ENCODE measurements at places on chromosomes 11 and 22.

- DNase-seq = peak; percentile 60
Observed at GRCh38 chr11:13277768-13278608, at the start of gene BMAL1. BMAL1 (plus strand) TSS chr11:13277790; CDS start chr11:13354309, 76,519 bp downstream.

DNA sequence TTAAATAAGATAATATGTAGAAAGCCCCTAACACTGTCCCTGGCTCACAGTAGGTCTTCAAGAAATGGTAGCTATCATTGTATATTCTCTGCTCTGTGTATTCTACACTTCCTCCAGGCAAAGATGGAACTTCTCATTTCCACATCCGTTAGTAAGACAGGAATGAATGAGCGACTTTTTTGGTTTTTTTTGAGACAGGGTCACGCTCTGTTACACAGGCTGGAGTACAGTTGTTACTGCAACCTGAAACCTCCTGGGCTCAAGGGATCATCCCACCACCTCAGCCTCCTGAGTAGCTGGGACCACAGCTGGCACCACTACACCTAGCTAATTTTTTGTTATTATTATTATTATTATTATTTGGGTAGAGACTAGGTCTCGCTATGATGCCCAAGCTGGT lies 2.3 kb upstream of the CLPB start:
- DNase-seq = no peak

DNA sequence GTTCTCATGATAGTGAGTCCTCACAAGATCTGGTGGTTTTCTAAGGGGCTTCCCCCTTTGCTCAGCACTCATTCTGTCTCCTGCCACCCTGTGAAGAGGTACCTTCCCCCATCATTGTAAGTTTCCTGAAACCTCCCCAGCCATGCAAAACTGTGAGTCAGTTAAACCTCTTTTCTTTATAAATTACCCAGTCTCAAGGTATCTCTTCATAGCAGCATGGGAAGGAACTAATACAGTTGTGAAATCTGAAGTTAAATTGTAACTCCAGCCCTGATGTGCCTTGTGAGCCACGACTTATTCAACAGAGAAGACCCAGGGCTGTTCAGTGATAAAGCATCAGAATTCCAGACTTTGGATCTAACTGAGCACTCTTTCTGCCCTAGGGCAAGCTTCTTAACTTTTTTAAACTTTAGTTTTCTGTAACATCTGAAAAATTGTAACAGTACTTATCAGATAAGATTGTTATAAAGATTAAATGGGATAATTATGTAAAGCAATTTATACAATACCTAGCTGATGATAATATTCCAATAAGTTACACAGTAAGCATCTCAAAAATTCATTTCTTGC lies 220.0 kb downstream of the TRPC6 start:
- no peak for DNase-seq

DNA sequence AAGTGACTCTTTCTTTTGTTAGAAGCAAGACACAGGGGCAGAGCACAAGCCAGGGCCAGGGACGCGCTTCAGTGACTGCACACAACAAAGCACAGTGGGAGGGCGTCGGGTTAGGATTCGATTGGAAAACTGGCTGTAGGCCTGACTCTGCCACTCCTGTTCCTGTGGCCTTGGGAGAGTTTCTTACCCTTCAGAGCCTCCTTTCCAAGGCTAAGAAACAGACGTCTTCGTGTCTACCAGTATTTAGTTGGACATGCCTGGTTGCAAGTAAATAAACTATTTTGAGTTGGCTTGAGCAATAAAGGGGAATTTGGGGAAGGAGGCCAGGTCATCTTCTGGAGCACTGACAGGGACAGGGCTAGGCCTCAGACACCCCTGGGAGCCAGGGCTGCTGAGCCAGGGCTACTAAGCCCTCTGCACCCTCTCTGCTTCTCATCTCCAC lies 549.1 kb downstream of the INSC start:
- no peak for DNase-seq

DNA sequence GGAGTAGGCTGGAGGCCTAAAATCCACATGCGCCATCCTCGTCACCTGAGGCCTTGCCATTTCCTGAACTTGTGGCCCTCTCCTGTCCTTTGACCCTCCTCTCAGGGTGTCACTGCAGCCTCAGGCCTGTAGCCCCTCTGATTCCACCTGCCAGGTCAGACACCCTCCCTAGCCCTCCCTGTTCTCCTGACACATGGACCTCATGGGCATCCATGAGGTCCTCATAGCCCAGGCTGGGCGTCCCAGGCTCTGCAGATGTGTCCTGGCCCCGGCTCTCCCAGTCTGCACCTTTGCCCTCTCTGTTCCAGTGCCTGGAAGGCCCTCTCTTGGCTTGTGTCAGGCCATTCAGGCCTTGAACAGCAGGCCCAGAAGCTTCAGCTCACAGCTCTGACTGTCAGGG lies 15.8 kb downstream of the RAB36 start:
- DNase-seq = no peak

GRCh38 chr11:110571081-110571720 lies 141.0 kb downstream of the ARHGAP20 start:
- no peak for DNase-seq

DNA sequence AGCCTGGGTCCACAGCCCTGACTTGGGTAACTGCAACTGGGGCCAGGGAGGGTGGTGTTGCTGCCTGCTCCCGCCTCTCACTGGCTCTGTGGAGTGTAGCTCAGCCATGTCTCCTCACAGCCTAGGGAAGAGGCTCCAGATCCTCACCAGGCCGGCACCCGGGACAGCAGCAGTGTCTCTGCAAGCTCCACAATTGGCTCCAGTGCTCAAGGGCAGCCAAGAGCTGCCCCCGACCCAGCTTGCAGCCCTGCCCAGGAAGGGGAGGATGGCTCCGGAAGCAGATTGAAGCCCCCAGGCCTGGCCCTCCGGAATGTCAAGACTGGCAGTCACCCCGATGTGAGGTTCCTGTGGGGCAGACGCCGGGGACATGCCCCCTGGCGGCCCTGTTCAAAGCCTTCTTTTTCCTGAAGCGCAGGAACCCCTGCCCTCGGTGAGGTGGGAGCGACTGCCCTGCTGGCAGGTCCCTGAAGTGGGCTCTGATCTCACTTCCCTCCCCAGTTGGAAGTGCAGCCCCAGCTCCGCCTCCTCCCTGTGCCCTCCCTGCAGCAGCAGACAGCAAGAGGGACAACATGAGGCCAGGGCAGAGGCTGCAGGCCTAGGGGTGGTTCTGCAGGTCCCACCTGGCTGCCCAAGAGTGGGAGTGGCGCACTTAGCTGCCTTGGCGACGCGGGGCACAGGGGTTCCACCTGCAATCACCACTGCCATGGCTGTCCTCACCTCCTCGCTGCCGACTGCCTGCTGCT lies 816.2 kb upstream of the LUZP2 start:
- no peak for DNase-seq

DNA sequence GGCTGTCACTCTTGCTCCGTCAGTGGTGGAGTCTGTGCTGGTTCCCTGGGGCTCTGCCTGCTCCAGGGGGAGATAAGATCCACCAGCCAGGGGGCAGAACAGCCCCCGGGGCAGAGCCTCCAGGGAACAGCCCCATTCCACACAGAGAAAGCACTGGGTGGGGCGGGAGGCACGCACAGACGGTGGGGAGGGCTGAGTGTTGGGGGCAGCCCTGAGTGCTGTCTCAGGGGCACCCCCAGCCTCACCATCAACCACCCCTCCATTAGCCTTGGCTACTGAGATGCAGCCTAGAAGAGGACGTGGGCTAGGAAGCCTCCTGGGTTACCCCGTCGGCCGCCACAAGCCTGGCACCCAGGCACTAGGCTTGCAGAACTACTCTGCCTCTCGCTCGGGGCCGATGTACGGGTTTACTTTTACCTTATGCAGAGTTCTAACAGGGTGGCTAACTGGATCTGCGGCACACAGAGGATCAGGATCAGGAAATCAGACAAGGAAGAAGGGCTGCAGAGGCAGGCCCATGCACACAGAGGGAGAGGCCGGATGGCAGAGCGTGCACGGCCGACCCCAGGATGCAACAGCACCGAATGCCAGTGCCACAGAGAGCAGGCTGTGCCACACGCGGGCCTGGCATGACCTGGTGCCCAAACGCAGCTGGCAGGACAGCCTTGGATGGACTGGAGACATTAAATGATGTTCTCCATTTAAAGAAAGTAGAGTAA lies 140.5 kb downstream of the CTTN start:
- no peak for DNase-seq

GRCh38 chr11:127939000-127939399 lies 648.4 kb downstream of the ETS1 start:
- DNase-seq = no peak

GRCh38 chr11:114192841-114193389 lies 103.3 kb upstream of the NNMT start:
- peak; percentile 59 for DNase-seq

DNA sequence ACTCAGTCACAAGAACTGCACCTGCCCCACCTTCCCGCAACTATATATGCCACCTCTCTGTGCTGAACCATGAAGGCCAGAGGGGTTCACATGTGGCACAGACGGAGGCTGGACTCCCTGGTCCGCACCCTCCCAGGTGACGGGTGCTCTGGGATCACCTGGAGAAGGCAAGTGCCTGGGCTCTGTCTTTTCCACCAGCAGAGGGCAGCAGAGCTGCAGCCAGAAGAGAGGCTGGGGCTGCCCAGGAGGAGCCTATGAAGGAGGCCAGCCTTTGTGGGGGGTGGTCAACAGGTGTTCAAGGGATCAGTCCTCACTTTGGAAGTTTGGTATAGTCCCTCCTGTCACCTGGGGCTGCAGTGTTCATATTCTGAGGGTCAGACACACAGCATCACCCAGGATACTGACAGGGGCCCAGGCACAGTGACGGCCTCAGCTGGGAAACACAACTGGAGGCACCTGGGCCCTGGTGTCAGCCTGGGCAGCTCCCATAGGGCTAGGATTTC lies 39.2 kb upstream of the IGLL5 start:
- peak; percentile 36 for DNase-seq

GRCh38 chr11:17494019-17494418 lies 17.4 kb upstream of the ABCC8 start:
- no peak for DNase-seq

DNA sequence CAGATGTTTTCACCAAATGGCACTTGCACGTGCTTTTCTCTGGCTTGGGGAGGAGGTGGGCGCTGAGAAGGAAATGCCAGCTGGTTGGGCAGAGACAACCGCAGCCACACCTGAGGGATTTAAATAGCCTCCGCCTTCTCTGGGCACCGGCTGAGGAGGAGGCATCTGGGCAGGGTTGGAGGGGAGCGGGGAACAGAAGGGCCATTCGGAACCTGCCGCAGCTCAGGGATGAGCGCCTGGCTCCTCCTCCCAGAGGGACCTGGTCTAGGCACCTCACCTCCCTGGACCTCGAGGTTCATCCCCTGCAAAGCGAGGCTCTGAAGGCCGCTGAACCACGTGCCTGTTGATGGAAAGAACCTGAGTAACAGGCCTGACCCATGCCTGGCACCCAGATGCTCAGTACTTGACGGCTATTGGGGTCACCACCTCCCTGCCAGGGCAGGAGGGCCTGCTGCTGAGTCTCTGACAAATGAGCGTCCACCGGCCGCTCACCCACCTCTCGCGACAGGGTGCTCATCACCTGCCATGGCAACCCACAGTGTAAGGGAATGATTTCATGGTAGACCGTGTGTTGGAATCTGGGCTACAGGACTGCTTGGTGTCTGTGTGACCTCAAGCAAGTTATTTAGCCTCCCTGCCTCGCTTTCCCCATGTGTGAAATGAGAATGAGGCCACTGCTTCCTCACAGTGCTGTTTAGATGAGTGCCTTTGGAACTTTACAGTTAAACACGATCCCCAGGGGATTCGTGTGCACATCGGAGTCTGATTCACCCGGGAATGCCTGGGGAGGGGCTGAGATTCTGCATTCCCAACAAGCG lies 2.0 kb upstream of the KDELR3 start:
- no peak for DNase-seq

DNA sequence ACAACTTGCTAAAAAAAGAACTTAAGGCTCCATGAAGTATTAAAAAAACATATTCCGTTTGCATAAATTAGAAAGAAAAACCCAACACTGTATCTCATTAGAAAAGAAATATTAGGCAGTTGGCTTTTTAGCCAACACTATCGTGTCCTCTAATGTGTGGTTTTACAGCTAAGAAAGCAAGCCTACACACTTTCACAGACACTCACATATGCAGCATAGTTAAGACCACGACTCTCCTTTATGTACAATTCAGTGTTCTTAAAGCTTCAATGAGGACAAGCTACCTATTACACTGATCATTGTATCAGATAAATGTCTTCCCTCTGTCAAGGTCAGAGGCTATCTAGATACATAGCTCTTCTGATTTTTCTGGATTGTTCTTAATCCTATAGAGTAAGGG lies 80.1 kb downstream of the PICALM start:
- DNase-seq = no peak

GRCh38 chr11:8989453-8989852 lies 14.3 kb downstream of the NRIP3 start:
- DNase-seq = no peak

DNA sequence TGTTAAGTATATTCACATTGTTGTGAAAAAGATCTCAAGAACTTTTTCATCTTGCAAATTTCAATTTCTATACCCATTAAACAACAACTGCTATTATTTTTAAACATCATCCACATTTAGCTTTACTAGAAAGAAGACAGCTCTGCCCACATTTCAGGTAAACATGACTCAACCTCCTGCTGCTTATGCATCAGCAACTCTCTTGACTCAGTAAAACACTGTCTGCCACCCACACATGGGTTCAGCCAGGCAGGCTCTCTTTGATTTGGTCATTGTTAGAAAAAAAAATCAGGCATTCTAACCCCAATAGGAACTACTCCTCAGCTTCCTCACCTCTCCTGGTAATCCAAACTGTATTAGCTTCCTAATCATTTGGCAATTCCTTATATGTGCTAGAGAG lies 5.1 kb upstream of the ENDOD1 start:
- DNase-seq = no peak

GRCh38 chr22:32649515-32650200 lies 151.8 kb upstream of the TIMP3 start:
- peak; percentile 75 for DNase-seq

DNA sequence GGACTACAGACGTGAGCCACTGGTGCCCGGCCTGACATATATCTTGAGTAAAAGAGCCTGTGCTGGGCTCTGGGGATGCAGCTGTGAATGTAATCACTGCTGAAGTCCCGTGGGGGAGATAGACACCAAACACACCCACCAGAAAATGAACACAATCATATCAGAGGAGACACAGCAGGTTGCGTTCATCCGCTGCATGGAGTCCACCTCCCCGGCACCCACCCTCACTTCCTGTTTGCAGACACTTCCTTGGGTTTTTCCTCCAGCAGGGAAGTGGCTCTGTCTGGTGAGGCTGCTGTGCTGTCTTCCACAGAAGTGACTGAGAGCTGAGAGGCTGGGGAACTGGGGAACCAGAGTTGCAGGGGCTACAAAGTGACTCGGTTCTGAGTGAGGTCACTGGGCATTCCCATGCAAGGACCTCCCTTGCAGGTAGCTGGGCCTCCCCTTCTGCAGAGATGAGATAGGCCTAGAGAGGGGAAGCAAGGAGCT lies 7.2 kb downstream of the MICALL1 start:
- DNase-seq = no peak

- no peak for DNase-seq
Observed at GRCh38 chr22:25829237-25829636, 87.2 kb downstream of the MYO18B start.

DNA sequence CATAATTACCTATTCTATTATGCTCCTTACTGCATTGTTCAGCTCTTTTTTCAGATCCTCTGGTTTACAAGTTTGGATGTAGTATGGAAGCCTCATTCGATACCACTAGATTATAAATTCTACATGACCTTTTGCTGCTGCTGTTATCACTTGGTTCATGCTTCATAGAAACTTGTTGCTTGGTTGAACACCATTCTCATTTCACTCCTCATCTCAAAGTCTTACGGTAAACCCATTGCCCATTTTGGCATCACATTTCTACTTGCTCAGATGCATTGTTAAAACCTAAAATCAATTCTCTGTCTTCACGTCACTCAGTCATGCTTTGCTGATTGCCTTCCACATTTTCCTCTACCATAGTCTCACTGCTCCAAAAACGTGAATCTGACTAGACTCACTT lies 155.5 kb upstream of the DDI1 start:
- DNase-seq = no peak
